ENCODE measurements at places on chromosomes 2 and 18.

DNA sequence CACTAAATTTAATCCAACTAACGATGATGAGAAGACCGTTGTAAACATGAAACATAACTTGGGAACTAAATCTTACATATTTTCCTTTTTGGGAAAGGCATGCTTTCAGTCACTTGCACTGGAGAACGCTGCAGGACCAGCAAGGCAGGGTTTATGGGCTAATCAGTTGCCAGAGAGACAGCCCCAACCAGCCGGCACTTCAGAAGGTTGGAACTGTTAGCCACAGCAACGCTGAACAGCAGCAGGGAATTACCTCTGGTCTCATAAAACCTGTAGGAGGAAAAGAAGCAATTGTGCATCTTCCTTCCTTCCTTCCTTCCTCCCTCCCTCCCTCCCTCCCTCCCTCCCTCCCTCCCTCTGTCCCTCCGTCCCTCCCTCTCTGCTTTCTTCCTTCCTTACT lies 33.9 kb upstream of the SIX2 start:
- no peak for DNase-seq

DNA sequence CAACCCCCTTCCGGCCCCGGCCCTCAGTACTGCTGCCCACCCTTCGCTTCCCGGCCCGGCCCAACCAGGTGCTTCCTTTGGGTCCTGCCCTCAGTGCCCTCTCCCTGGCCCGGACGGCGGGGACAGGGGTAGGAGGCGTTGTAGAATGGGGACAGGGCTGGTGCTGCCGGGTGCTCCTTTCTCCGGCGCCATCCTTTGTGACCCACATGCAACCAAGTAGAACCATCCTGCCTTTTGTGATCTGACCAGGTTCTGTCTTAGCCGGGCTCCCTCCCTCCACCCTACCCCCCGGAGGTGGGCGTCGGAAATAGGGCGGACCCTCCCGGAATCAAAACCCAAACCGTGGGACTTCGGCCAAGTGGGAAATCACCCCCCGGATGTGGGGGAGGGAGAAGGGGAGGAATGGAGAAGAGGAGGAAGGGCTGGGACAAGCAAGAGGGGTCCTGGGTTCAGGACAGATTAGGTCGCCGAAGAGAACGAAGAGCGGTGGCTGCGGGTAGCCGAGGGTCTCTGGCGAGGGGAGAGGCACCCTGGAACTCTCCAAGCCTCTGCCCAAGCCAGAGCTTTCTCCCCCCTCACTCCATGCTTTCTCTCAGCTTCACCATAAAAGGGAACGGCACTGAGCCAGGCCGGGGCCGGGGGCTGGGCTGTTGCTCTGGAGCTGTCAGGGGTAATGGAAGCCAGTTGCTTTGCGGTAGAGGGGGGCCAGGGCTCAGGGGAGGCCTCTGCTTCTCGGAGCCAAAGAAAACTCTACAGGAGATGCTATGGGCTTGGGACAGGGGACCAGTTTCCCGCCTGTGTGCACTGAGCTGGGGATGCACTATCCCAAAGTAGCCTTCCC lies 756 bp upstream of the OST4 start:
- DNase-seq: no peak

DNA sequence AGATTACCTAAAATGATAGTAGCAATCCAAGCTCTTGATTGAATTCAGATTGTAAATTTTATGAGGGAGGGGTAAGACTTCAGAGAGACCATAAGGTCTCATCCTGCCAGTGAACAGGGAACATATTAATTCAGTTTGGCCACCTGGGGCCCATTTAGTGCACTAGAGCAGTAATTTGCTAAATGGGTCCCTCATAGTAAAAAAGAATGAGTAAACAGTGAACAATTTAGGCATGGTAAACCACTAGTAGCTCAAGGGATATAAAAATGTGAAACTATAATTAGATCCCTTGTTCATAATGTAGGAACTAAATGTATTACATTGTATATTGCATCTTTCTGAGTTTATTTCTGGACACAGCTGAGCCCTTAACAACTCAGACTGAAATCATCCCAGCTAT lies 4.9 kb upstream of the PHLPP1 start:
- peak; percentile 13 for DNase-seq

- DNase-seq: no peak
Observed at GRCh38 chr2:224038830-224039079, 331 bp downstream of the SERPINE2 start.

DNA sequence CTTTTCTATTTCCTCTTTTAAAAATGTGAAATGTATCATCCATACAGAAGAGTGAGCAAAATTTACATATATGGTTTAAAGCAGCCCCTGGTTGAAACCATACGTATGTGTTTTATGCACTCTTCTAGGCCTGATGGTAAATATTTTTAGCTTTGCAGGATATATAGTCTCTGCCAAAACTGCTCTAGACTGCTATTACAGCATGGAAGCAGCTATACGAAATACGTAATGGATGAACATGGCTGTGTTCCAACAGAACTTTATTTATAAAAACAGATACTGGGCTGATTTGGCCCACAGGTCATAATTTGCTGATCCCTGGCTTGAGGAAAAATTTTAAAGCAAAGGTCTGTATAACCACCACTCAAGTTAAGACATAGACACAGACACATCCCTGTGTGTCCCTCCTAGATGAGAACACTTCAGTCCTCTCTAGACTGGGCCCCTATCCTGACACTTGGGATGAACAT lies 42.5 kb upstream of the ATP8B1 start:
- DNase-seq: no peak

GRCh38 chr2:85599468-85600234 lies 2.8 kb downstream of the TMEM150A start:
- DNase-seq: no peak

GRCh38 chr2:159849160-159849813 lies 51.3 kb upstream of the CD302 start:
- DNase-seq: no peak

- DNase-seq: no peak
Observed at GRCh38 chr2:209391776-209392401, 32.0 kb upstream of the MAP2 start.

DNA sequence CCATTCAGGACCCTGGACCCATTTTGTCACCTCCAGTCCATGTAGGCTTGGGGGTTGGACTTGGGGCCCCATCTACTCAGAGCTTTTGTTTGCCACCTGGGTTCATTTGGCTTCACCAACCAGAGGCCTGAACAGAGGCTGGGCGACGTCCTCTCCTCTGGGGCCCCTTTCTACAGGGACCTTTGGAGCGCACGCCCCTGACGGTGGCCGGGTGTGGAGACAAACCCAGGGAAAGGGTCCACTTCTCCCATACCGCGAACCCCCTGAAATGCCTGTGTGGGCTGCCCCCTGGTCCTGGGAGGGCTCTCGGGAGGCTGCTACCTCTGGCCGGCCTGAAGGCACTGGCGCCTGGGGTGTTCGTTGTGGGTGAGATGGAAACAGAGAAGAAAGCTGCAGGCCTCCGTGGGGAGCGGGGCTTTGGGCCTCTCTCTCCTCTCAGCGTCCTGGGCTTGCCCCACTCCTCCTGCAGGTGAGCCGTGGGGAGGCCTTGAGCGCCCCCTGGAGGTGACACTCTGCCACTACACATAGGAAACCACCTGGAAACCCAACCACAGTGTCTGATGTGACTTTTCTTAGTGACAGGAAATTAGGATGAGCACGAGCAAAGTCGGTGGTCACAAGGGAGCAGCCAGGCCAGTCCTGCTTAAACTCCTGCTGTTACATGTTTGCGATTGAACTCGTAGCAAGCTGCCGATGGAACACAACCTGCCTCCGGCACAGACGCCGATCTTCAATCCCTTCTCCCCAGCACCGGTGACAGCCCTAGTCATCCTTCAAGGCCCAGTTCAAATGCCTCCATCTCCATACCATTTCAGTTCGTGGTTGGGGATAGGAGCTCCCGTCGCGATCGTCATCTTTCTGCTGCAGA lies 12.0 kb upstream of the NTSR2 start:
- peak; percentile 72 for DNase-seq

DNA sequence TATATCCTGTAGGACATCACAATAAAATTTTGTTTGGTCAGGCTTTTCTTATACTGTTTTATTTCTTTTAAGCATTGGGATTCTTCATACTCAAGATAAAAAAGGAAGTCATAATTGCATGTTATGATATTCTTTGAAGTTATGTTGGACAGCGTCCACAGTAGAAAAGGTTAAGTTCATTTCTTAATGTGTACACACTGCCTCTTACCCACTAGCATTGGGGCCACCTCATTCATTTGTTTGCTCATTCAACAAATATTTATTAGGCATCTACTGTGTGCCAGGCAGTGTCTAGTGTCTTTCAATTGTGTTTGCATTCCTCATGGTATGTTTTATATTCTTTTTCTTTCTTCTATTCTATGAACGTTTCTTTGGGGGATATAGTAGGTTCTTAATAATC lies 70.2 kb downstream of the PTPRM start:
- no peak for DNase-seq

- no peak for DNase-seq
Observed at GRCh38 chr2:37569986-37570679, 101.3 kb downstream of the CDC42EP3 start.

GRCh38 chr2:152542995-152543481 lies 174.2 kb downstream of the PRPF40A start:
- peak; percentile 38 for DNase-seq

- DNase-seq: no peak
Observed at GRCh38 chr18:79515331-79515730, 119.6 kb downstream of the NFATC1 start.

DNA sequence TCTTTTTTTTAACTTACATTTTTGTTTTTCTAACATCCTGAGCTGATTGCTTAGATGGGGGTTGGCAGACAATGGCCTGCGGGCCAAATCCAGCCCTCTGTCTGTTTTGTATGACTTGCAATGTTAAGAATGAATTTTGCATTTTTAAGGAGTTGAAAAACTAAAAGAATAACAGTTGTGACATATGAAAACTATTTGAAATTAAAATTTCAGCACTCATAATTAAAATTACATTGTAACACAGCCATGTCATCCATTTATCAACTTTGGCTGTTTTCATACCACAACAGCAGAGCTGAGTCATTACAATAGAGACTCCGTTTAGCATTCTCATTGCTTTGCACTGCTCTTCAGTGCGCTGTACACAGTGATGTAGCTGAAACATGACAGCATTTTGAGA lies 94.1 kb upstream of the MC4R start:
- DNase-seq: no peak

- no peak for DNase-seq
Observed at GRCh38 chr2:59754011-59754735, 799.3 kb downstream of the BCL11A start.

DNA sequence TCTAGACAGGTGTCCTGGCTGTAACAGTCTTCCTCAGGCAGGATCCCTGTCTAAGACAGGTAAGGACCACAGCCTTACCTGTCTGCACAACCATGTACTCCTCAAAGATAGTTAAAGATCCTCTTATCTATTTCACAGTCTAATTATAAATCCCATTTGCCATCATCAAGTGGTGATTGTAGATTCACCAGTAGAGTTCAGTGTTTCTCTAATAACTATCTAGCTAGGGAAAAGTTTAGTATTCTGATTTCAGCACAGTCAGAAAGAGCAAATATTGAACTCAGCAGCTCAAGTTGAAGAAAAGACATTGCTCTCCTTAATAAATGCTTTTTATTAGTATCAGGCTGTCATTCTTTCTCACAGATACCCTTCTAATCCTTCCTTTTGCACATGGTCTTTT lies 1305.5 kb upstream of the NXPH2 start:
- no peak for DNase-seq

GRCh38 chr2:214130114-214130513 lies 280.7 kb upstream of the VWC2L start:
- DNase-seq: no peak

- DNase-seq: no peak
Observed at GRCh38 chr2:236977063-236977851, 108.4 kb upstream of the COPS8 start.

GRCh38 chr18:21315741-21316197 lies 73.7 kb downstream of the GREB1L start:
- no peak for DNase-seq
